GOT3 (cell line): ENCODE measurements at places on chromosomes 3 and 15.

DNA sequence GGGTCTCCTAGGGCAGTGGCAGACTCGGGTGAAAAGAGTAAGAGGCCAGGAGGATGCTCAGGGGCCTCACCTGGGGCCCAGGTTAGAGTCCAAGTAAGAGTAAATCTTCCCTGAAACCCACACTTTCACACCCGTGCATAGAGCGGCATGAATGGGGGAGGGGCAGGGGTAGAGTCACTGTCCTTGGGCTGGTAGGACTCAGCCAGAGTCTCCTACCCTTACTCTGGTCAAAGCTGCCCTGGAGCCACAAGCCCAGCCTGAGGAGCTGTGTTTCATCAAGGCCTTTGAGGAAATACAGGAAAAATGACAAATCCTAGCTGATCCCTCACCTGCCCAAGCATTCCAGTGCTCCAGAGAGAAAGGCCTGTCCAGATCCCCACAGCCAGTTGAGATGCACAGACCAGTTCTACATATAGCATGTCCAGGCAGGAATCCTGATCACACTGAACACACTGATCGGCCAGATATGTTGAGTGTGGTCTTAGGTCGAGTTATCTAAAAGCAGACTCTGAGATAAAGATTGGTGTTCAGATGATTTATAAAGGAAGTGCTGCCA lies 16.7 kb upstream of the CTNNB1 start:
- DNase-seq = no peak

- no peak for DNase-seq
Observed at GRCh38 chr3:63968612-63969350, 54.5 kb downstream of the PSMD6 start.

GRCh38 chr3:67524046-67524445 lies 130.4 kb downstream of the SUCLG2 start:
- DNase-seq = no peak

DNA sequence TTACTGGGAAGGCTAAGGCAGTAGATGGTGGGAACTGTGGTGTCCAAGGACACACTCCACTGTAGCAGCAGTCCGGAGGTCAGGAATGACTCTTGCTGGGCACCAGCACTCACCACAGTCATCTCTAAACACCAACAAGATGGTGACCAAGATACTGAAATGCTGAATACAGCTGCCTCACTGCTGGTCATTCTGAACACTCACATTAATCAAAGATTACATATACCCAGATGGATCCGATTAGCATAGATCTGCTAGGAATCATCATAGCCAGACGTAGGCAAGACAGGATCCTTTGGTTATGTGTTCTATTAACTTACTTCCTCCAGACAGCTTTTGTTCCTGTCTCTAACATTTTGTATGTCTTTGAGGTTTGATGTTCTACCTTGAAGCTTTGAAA lies 134.9 kb upstream of the BFSP2 start:
- DNase-seq = no peak

GRCh38 chr3:60403866-60404265 lies 847.4 kb downstream of the FHIT start:
- no peak for DNase-seq

GRCh38 chr3:131796558-131797198 lies 238.1 kb downstream of the CPNE4 start:
- DNase-seq = no peak

- no peak for DNase-seq
Observed at GRCh38 chr15:70030851-70031250, 66.9 kb downstream of the TLE3 start.

DNA sequence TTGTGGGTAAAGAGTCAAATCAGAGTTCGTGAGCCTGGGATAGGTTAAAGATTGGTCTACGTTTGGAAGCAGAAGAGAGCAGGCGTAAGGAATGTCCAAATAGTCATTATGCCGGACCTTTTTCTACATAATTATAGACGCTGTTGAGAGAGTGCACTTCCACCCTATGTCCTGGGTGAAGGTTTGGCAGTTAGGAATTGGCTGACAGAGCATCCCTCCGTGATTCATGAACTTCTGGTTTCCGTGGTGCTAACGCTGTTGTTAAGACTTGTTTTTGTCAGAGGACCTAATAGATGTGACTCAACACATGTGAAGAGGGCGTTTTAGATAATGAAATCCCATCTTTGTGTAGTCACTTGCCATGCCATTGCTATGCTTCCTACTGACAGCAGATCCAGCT lies 1.1 kb downstream of the EAF1 start:
- DNase-seq = no peak

DNA sequence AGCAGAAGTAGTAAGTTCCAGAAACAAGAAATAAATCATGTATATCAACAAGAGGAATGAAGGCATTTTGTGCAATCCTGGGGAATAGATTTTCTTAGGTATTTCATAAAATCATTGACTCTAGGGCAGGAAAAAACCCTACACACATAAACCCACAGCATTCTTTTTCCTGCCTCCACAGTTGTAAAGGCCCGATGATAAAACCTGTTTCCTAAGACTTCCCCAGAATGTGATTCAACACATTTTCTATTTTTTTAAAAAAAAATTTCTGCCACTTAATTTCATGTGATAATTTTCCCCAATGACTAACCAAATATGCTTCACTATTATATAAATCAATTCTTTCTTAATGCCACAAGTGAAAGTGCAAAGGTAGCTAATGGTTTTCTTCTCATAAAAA lies 407.0 kb downstream of the FHIT start:
- no peak for DNase-seq

- no peak for DNase-seq
Observed at GRCh38 chr3:141082064-141082463, 30.9 kb downstream of the SPSB4 start.

GRCh38 chr15:48010316-48010715 lies 110.5 kb upstream of the SLC24A5 start:
- no peak for DNase-seq

DNA sequence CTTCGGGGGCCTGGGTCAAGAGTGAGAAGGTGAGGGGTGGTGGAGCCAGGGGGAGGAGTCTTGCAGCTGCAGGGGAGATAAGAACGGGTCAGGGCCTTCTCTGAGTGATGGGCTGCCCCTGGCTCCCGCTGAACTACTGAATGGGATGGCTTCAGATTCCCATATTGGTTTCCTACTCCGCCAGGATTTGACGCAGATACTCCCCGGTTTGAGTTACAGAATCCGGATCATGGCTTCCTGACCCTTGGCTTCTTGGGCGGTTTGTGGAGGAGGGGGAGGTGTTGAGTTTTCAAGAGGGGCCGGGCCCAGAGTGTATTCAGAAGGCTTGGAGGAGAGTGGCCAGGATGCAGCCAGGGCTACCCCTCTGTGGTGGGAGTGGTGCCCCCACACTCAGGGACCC lies 119.9 kb upstream of the ATP2B2 start:
- DNase-seq = no peak
